ENCODE measurements at places on chromosomes 7 and 10. TPM values are rescaled to one million over a fixed set of nuclear protein-coding genes. Genes with fewer than 3 reads are reported as not detected.

Gene FIGNL1
- total RNA-seq: 17.0 TPM

Gene GRM3
- not detected for total RNA-seq

Gene GBX1
- not detected for total RNA-seq

Gene LIPN
- total RNA-seq: not detected

Gene PRTFDC1
- 9.9 TPM for total RNA-seq

Gene TAF3
- 4.8 TPM for total RNA-seq

Gene SORCS1
- 2.1 TPM for total RNA-seq

Gene FAM13C
- 0.21 TPM for total RNA-seq
